Adipocyte (in vitro differentiated cells): ENCODE measurements at places on chromosomes 16 and 17.
A peak's percentile ranks its signal among the peaks of the same experiment; 100 is the strongest.

DNA sequence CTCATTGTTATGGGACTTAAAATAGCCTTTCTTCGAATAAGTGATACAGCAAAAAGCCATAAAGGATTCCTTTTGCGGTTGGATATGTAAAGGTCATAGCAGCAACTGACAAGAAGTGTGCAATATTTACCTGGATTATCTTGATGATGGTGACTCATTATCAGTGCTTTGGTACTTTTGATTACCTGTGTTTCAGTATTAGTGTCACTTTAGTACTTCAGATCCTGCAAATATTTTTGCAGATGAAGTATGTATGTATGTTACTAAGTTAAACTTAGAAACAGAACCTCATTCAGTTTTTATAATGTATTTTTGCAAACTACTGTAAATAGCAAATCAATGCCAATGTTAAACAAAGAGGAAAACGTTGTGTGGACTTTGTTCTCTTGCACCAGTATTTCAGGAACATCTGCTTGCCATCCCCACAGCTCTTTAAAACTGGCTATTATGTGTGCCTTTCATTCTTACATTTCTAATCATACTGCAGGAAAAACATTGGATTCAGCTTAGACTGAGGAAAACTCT, 10.5 kb downstream of the CNEP1R1 start:
- no peak for DNase-seq

DNA sequence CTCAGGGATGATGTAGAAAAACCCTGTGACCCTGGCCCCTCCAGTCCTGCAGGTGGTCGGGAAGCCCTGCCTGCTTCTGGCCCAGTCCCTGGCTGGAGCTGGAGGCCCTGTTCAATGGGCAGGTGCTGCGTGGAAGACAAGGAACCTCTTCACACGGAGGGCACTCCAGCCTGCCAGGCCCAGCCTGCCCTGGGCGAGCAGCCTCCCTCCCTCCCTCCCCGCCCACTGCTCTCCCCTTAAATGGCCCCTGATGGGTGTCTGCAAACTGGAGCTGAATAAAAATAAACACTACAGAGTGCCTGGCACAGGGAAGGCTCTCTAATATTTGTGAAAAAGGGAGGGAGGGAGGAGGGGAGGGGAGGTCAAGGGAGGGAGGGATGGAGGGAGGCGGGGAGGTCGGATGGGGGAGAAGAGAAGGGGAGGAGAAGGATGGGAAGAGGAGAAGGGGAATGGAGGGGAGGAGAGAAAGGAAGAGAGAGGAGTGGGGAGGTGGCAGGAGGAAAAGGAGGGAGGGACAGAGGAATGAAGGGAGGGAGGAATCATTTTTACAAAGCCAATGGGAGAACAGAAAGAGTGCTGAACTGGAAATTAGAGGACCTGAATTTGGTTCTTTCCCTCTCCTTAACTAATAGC, 222.8 kb upstream of the TNRC6C start:
- peak; percentile 63 for DNase-seq

- DNase-seq = no peak
Measured at GRCh38 chr16:8634991-8635736, 13.7 kb downstream of the METTL22 start.

- DNase-seq = peak; percentile 94
Measured at GRCh38 chr17:7573324-7574080, 5.9 kb upstream of the CD68 start.

DNA sequence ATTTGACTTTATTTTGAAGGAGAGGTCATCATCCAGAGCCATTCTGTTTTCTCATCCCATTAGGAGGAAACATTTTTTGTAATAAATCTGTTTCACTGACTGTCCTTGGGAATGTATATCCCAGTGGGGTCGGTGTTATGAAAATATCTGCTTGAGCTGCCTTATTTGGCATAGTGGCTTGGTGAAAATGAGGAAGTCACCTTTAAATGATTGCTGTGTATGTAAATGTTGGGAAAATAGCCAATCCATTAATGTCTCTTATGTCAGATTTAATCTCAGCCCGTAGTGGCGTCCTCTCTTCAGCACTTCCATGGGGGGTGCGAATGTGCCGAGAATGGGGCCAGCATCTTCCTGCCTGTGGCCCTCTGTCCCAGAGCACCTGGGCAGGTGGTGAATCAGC, 57.6 kb downstream of the BANP start:
- DNase-seq = no peak

- DNase-seq = peak; percentile 75
Measured at GRCh38 chr16:24689128-24689527, 40.3 kb upstream of the TNRC6A start.

DNA sequence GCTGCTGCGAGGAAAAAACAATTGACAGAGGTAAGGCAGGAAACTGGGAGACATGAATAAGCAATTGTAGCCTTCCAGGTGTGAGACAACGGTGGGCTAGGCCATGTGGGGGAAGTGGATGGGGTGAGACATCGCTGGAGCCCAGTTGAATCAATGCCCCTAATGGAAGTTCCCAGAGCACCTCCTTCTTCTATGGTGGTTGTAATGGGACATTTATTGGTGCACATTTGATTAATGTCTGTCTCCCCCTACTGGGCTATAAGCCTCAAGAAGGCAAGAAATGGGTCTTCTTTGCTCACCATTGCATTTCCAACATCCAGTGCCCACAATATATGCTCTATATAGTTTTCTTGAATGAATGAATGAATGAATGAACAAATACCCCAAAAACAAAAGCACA, 22.7 kb upstream of the CD300E start:
- DNase-seq = no peak

DNA sequence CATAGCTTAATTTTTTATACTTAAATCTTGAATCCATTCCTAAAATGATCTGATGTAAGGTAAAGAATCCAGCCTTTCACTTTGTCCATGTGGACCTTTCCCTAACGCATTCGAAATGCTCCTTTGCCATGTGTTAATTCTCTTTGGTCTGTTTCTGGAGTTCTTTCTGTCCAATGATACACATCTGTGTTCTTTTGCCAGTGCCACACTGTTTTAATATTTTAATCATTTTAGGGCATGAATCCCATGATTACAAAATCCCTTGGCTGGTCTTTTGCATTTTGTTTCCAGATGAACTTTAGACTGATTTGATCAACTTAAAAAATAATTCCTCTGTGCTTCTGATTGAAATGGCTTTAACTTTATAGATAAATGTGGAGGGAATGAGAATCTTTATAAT, 74.1 kb downstream of the NTN1 start:
- DNase-seq = peak; percentile 3

DNA sequence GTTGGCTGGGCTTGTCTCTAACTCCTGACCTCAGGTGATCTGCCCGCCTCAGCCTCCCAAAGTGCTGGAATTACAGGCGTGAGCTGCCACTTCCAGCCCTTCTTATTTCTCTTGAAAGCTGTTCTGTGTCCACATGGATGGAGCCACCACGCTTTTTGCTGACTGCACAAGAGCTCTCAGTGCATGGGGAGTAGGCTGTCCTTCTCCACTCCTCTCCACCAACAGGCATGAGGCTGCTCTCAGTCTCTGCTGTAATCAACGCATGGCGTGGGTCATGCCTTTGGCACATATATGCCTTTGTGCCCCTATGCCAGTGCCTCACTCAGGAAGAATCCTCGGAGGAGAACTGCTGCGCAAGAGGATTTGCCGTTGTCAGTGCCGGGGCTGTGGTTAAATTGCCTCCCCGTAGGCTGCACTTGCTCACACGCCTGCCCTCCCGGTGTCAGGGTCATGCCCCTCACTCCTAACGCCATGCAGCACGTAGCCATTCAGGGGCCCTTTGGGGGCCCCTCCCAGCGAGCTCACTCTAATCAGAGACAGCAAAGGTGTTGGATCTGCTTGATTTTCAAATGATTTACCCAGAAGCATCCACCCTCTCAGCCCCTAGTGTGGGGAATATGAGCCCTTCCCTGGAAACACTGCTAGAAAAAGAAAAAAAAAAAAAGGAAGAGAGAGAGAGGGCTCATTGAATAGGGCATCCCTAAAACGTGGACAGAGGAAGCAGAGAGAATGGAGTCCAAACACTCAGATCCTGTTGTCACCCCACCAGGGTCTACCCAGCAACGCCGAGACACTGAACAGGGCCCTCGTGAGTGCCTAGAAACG, 47.5 kb upstream of the ZCCHC14 start:
- DNase-seq = no peak

DNA sequence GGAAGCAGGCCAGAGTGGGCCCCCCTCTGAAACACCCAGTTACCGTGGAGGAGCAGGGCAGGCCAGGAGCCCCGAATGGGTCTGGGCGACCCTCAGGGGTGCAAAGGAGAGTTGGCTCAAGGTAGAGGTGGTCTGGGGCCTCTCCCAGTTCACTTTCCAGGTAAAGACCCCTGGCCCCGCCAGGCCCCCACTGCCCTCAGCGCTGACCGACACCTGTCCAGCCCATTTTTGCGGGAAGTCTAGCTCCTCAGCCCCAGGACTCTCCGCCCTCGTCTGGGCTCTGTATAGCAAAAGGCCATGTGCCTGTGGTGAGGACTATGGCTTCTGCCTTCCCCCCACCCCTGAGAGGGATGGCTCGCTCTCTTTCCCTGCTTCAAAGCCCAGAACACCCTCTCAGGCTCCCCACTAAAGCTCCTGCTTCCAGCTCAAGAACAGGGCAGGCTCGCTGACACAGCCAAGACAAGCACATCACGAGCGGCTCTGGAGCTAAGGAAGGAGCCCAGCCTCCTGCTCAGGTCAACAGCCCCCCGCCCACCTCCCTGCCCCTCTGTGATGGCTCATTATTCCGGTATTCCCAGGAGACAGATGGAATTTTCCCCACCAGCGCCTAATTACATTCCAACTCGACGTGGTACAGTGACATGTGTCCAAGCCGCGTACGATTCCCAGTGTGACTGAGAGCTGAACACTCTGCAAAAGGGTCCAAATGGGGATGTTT, 59.4 kb downstream of the RTN4RL1 start:
- no peak for DNase-seq

- DNase-seq = no peak
Measured at GRCh38 chr17:42922294-42922693, 21.7 kb downstream of the G6PC1 start.

DNA sequence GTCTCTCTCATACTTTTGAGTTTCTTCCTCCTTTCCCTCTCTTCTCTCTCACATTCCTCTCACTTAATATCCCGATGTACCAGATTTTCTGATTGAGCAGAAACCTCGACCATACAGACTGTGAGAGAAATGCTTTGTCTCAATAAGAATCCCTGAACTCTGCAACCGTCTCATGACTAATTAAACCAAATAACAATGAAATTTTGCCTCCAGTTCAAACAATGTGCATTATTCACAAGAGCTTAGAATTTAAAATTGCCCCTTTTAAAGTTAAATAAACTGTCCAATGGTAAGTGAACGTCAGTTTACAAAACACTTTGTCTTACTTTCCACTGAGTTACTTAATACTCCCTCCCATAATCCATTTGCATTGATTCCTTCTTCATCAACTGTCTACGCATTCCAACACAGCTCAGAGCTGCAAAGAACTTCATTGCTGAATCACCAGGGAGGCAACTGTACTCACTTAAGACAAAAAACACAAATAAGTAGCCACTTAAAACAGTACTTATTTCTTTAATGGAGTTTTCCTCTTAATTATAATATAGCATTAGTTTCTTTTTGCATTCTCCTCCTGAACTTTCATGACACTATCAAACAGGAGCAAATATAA, 4.9 kb downstream of the CDH11 start:
- peak; percentile 48 for DNase-seq

- DNase-seq = no peak
Measured at GRCh38 chr16:372302-372983, 2.1 kb upstream of the MRPL28 start.
